Fibroblast of lung (primary cell): ENCODE measurements at places on chromosomes 1 and 21.
A peak's percentile ranks its signal among the peaks of the same experiment; 100 is the strongest.

GRCh38 chr1:12565966-12566352 lies 52.1 kb downstream of the DHRS3 start:
- H3K27ac ChIP-seq = no peak overlapping the region
- DNase-seq = no peak
- no peaks in the 10 kb centered on the region for H3K27me3 ChIP-seq
- no peak overlapping the region for H3K4me3 ChIP-seq
- no peaks in the 10 kb centered on the region for H3K36me3 ChIP-seq
- H3K4me1 ChIP-seq = no peaks in the 10 kb centered on the region

GRCh38 chr1:3611170-3612019 lies at the start of gene MEGF6:
TSS of gene MEGF6 (minus strand) at chr1:3611508. CDS start at chr1:3611268, 240 bp downstream.
- no peak within 1 kb of the TSS for H3K4me3 ChIP-seq
- peak; percentile 29 for DNase-seq
- H3K36me3 ChIP-seq = no peaks in the 10 kb centered on the region
- no peaks in the 10 kb centered on the region for H3K4me1 ChIP-seq
- peaks cover 7% of the 10 kb centered on the region for H3K27me3 ChIP-seq
- no peak within 1 kb of the TSS for H3K27ac ChIP-seq

GRCh38 chr1:90386899-90387720 lies 330.0 kb downstream of the BARHL2 start:
- H3K27ac ChIP-seq = no peak overlapping the region
- no peaks in the 10 kb centered on the region for H3K36me3 ChIP-seq
- H3K4me3 ChIP-seq = no peak overlapping the region
- no peaks in the 10 kb centered on the region for H3K27me3 ChIP-seq
- H3K4me1 ChIP-seq = no peaks in the 10 kb centered on the region
- peak; percentile 80 for DNase-seq

- H3K4me1 ChIP-seq = no peaks in the 10 kb centered on the region
- H3K4me3 ChIP-seq = no peak overlapping the region
- no peak overlapping the region for H3K27ac ChIP-seq
- H3K36me3 ChIP-seq = no peaks in the 10 kb centered on the region
- peak; percentile 69 for DNase-seq
- no peaks in the 10 kb centered on the region for H3K27me3 ChIP-seq
Observed at GRCh38 chr1:157932069-157932468, 61.4 kb upstream of the KIRREL1 start.

DNA sequence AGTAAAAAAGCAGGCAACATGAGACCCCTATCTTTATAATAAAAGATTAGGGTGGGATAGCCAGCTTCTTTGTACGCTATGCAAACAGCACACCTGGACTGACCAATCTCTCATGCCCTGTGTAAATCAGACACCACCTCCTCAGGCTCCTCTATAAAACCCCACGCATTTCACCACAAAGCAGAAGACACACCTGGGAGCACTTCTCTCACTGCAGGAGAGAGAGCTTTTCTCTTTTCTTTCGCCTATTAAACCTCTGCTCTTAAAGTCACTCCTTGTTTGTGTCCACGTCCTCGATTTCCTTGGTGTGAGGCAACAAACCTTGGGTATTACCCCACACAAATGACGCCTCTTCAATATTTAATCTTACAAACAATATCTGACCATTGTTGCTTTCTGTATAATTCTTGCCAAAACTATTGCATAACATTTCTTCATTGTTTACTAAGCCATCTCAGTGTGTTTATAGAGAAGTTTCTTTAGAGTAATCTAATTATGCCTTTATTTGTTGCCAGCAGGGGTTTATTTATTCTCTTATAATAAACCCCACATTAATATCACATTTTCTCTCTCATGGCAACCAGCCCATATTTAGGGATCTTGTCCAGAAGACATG lies 31.6 kb upstream of the NUF2 start:
- DNase-seq = peak; percentile 86
- no peaks in the 10 kb centered on the region for H3K27me3 ChIP-seq
- no peak overlapping the region for H3K27ac ChIP-seq
- no peak overlapping the region for H3K4me3 ChIP-seq
- H3K4me1 ChIP-seq = no peaks in the 10 kb centered on the region

- H3K36me3 ChIP-seq = no peaks in the 10 kb centered on the region
- no peaks in the 10 kb centered on the region for H3K27me3 ChIP-seq
- H3K4me1 ChIP-seq = peaks cover 3% of the 10 kb centered on the region
- no peak overlapping the region for H3K4me3 ChIP-seq
Observed at GRCh38 chr1:222331340-222331739, 216.6 kb downstream of the HHIPL2 start.

- H3K27me3 ChIP-seq = no peaks in the 10 kb centered on the region
- H3K4me1 ChIP-seq = no peaks in the 10 kb centered on the region
- no peaks in the 10 kb centered on the region for H3K36me3 ChIP-seq
- H3K4me3 ChIP-seq = no peak overlapping the region
- no peak for DNase-seq
Observed at GRCh38 chr1:173297798-173298391, 90.8 kb upstream of the TNFSF4 start.

DNA sequence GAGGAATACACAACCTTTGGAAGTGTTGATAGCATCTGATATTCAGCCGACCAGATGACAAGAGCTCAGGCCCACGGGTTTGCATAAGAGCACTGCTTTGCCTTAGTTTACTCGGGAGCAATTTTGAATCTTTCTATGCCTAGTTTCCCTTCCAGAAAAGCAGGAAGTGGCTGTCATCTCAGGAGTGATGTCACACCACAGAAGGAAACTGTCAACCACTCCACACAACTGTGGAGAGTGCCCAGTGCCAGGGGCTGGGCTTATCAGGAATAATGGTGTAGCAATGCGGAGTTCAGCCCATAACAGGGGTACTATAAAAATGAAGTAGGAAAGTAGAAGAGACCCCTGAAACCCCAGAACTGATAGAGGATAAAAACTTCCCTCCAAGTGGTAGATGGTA lies 28.4 kb downstream of the NTPCR start:
- H3K36me3 ChIP-seq = peaks cover 2% of the 10 kb centered on the region
- no peak for DNase-seq
- H3K27ac ChIP-seq = no peak overlapping the region
- no peaks in the 10 kb centered on the region for H3K27me3 ChIP-seq

DNA sequence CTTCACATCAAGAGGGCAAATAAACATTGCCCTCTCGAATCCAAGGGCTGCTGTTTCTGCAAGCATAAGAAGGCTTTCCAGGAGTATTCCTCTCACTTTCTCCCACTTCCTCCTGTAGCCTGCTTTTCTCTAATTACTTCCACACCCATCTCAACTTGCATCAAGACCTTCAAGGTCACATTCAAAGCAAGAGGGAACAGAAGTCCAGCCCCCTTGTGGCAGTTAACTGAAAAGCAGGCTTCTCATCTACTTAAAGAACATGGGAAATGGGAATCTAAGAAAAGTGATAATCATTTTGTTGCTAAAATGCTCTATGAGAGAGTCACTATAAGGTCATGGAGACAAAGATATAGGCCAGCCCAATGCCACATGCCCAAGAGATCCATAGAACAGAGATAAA lies 874.4 kb downstream of the KCNT2 start:
- no peak overlapping the region for H3K27ac ChIP-seq
- no peak for DNase-seq
- H3K27me3 ChIP-seq = no peaks in the 10 kb centered on the region
- H3K4me1 ChIP-seq = no peaks in the 10 kb centered on the region

DNA sequence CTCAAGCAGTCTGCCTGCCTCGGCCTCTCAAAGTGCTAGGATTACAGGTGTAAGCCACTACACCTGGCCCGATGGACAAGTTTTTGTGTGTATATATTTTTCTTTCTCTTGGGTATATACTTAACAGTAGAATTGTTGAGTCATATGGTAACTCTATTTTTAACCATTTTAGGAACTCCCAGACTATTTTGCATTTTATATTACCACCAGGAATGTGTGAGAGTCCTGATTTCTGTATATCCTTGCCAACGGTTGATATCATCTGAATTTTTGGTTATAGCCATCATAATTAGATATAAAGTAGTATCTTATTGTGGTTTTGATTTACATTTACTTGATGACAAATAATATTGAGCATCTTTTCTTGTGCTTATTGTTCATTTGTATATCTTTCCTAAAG lies 20.7 kb downstream of the FNBP1L start:
- H3K4me3 ChIP-seq = no peak overlapping the region
- no peak for DNase-seq
- no peaks in the 10 kb centered on the region for H3K4me1 ChIP-seq
- no peaks in the 10 kb centered on the region for H3K36me3 ChIP-seq
- no peak overlapping the region for H3K27ac ChIP-seq
- H3K27me3 ChIP-seq = no peaks in the 10 kb centered on the region

DNA sequence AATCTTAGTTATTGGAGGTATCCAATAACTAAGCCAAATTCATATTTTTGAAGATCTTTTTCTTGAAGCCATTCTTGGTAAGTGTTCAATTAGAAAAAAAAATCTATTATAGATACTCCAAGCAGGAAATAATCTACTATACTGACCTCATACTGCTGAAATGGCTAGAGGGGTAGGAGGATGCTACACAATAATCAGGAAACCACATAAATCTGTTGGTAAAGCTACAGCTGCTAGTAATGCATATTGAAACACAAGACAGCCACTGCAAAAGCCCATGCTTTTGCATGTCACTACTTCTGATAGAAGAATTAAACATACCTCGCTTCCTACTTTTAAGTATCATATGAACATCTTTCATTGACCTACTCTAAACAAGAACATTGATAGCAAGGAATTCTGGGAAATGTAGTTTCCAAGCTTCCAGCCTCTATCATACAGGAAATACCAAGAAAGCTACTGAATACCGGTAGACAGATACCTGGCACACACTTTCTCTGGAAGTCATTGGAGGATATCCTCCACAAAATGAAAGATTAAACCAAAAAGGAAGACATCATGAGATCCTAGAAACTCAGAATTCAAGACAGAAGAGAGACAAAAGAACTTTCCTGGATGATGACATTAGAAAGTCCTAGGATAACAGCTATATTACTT lies 103.0 kb upstream of the VAV3 start:
- no peaks in the 10 kb centered on the region for H3K27me3 ChIP-seq
- no peak overlapping the region for H3K4me3 ChIP-seq
- H3K36me3 ChIP-seq = no peaks in the 10 kb centered on the region
- no peaks in the 10 kb centered on the region for H3K4me1 ChIP-seq
- H3K27ac ChIP-seq = no peak overlapping the region
